ENCODE measurements at places on chromosomes 13 and 19.

- DNase-seq = peak; percentile 49
Observed at GRCh38 chr13:34265046-34265679, 447.2 kb downstream of the RFC3 start.

DNA sequence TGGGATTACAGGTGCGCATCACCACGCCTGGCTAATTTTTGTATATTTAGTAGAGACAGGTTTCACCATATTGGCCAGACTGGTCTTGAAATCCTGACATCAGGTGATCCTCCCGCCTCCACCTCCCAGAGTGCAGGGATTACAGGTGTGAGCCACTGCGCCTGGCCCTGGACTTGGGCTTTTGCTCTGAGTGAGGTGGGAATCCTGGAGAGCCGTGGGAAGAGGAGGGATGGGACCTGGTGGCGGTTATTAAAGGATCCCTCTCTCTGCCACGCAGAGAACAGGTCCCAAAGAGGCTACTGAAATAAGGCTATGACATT, 1.7 kb upstream of the TLE5 start:
- no peak for DNase-seq

DNA sequence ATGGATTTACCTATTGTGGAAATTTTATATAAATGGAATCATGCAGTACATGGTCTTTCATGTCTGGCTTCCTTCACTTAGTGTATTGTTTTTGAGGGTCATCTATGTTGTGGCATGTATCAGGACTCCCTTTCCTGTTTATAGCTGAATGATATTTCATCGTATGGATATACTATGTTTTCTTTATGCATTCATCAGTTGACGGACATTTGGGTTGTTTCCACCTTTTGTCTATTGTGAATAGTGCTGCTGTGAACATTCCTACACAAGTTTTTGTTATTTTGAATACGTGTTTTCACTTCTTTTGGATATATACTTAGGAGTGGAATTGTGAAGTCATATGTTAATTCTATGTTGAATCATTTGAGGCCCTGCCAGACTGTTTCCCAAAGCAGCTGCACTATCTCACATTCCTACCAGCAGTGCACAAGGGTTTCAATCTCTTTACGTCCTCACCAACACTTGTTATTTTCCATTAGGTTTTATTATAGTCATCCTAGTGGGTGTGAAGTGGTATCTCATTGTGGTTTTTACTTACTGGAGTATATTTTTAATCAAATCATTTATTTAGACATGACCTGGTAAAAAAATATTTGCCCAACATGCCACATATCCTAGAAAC, 262.7 kb downstream of the DLEU7 start:
- DNase-seq = peak; percentile 87

- DNase-seq = peak; percentile 32
Observed at GRCh38 chr13:41075034-41075433, 13.7 kb downstream of the WBP4 start.

- no peak for DNase-seq
Observed at GRCh38 chr19:14167576-14168138, 31.3 kb upstream of the ASF1B start.

DNA sequence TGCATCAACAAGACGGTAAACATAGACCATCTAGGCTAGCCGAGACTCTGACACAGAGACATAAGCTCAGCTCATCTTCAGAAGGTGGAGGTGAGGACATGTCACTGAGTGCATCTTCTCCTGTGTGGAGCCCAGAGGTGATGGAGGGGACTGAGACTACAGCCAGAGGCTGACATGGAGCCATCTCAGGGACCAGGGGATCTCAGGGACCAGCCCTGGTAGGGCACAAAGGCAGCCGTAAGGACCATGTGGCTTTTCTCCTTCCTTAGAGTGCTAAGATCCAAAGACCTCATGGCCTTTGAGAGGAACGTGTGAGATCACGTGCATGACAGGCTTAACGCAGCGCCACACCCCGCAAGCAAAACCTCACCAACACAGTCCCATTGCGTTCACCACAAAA, 126.9 kb downstream of the RAB20 start:
- no peak for DNase-seq

DNA sequence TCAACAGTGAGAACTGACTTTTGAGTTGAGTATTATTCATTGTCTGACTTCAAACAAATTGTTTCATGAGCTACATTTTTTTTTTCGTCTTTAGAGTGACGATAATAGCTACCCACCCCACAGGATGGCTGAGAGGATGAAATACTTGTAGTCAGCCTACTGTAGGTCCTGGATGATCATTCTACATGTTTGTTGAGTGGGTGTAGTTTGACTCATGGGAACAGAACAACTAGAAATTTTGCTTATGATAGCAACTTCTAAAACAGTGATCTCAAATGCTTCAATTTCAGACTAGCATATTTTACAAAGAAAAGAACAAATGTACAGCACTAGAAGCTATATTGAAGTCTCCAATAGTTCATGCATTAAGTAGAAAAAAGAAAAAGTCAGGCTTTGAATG, 651.8 kb downstream of the PCDH9 start:
- no peak for DNase-seq

GRCh38 chr19:11164879-11165406, 9.4 kb upstream of the SPC24 start:
- peak; percentile 59 for DNase-seq

GRCh38 chr19:39110263-39110967, 15.2 kb upstream of the PAK4 start:
- peak; percentile 35 for DNase-seq

DNA sequence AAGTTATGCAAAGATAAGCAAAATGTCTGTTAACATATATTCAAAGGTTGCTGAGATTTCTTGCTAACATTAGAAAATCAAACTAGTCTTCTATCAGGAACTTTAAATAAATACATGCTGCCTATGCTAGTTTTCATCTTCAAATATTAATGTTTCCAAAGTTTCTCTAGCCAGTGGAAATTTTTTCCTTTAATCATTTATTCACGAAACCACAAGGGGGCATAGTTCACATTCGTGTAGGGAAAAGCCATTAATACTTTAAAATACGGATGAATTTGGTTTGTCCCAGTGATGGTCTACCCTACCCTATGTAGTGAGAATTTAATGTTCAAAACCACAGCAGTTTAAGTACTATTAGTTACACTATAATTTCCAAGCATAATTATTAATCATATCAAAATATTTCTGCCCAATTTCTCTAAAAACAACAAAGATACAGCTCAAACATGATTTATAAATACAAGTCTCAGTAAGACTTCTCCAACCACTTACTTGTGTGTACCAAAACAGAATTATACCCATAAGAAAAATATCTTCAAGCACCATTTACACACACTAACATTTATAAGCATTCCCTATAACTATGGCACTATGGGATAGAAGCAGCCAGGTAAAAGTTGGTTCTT, 16.2 kb downstream of the NUFIP1 start:
- peak; percentile 43 for DNase-seq

DNA sequence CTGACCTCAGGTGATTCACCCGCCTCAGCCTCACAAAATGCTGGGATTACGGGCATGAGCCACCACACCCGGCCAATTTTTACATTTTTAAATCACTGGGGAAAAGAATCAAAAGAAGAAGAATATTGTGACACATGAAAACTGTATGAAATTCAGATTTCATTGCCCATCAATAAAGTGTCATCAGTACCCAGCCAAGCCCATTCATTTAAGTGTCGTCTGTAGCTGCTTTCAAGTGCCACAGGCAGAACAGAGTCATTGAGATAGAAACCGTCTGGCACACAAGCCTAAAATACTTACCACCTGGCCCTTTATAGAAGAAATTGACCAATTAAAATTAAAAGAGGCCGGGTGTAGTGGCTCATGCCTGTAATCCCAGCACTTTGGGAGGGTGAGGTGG, 15.3 kb downstream of the COLGALT1 start:
- DNase-seq = no peak

GRCh38 chr19:57747472-57747807, 825 bp downstream of the ZNF776 start:
- DNase-seq = no peak

DNA sequence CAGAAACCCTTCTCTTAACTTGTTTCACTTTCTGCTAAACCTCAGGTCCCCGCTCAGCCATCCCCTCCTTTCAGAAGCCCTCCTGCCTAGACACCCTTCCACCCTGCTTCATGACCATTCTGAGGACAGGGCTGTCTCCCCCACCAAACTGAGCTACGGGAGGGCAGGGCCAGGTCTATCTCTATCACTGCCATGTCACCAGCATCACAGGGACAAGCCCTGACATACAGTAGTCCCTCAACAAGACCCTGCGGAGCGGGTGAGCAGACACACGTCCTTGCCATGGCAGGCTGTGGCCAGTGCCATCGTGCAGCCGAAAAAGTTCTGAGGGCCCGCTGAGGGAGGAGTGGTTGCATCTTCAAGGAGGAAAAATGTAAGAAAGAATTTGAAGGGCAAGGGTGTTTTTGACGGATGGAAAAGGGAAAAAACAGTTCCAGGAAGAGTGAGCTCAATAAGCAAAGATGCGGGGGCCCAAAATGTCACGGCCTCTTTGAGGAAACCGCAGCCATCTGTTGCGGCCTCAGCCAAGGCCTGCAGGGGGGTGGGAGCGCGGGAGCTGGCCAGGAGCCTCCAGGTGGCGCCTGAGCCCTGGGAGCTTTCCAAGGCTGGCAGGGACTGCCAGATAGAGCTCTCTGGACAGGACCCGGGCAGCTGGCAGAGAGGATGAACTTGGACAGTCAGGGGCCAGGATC, 8.1 kb downstream of the PTGIR start:
- peak; percentile 35 for DNase-seq

DNA sequence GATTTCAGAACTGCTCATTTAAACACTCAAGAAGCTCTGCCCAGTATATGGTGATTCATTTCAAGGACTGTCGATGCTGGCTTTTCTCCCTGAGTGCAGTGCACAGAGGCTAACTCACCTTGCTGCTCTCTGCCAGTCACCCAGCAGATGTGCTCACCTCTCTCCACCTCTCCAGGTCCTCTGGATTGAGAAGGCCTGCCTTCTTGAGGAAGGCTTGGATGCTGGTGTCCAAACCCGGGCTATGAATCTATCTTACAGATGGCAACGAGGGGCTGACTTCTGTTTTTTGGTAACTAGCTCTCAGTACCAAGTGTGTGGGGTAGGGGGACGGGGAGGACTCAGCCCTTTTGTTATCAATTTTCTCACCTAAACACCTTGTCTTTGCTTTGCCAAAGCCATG, 47.6 kb downstream of the TEX29 start:
- no peak for DNase-seq

DNA sequence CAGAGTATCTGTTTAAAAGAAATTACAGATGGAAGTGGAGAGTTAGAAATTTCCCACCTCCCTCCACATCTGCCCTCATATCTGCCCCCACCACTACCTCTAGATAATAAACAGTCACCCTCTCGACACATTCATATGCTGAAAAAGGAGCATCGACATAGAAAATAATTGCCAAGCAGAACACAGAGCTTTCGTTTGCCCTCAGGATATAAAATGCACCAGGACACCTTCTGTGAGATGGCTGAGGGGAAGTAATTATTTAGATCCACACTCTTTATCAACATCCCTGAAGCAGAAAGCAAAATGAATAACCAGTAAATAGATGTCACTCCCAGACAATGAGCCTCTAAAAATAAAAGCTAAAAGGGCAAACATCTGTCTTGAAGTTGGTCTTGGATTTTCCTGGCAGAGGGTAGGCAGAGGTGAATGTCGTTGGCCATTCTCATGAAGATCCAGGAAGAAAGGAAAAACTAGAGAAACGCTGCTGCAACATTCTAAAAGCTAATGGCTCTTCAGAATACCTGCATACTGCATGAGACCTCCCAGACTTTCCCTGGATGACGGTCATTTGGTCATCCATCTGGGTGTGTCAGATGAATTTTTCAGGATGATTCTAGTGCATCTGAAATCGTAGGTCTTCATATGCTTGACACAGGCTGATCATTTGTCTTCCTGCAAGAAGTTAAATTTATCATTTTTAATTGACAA, 527.5 kb downstream of the RFC3 start:
- no peak for DNase-seq

DNA sequence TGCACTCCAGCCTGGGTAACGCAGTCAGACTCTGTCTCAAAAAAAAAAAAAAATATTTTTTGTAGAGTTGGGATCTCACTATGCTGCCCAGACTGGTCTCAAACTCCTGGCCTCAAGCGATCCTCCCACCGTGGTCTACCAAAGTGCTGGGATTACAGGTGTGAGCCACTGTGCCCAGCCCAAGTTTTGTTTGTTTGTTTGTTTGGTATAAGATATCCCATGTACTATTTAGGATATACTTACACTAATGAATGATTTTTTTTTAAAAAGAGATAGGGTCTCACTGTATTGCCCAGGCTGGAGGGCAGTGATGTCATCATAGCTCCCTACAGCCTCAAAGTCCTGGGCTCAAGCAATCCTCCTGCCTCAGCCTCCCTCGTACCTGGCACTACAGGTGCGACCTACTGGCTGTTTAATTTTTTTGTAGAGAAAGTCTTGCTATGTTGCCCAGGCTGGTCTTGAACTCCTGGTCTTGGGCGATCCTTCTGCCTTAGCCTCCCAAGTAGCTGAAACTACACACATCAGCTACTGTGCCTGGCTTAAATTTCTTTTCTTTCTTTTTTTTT, 24.0 kb downstream of the TLE6 start:
- DNase-seq = no peak

DNA sequence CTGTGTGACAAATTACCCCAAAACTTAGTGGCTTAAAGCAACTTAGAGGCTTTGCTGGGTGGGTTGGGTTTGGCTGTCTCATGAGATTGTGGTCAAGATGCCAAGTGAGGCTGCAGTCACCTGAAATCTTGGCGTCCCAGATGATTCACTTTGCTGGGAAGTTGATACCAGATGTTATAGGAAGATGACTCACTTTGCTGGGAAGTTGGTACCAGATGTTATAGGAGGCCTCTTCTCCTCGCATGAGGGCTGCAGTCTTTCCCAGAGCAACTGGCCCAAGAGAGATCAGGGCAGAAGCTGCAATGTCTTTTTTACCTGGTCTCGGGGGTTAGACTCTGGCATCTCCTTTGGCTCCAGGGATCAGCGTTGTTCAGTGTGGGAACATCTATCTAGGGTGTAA, 16.8 kb downstream of the TEX29 start:
- DNase-seq = peak; percentile 87

Data from fibroblast of skin of back (primary cell).